ENCODE measurements at places on chromosomes 5 and 9.

GRCh38 chr5:100861148-100861547, 41.9 kb downstream of the ST8SIA4 start:
- DNase-seq = no peak

DNA sequence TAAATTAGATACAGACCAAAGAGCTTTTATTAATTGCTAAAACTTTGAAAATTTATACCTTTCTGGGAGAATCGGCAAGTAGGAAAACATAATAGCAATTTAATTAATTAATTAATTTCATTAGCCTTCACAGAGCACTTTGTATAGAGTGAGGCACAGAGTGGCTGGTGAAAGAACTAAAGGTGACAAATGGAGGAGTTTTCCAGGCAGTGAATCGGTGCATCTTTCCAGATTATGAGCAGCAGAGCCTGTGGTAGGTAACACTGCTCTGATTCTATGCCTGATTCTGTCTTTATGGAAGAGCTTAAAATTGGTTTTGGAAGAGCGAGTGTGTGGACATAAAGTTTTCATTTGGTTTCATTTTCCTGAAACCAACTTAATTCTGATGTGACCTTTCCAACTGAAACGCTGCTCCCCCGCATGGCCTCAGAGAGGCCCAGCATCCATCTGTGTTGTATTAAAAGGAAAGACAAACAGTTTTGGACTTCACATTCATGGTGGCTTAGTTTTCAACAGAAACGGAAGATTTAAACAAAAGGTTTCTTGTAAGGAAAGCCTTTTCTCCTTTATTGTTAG, 188.9 kb upstream of the RPS23 start:
- no peak for DNase-seq

DNA sequence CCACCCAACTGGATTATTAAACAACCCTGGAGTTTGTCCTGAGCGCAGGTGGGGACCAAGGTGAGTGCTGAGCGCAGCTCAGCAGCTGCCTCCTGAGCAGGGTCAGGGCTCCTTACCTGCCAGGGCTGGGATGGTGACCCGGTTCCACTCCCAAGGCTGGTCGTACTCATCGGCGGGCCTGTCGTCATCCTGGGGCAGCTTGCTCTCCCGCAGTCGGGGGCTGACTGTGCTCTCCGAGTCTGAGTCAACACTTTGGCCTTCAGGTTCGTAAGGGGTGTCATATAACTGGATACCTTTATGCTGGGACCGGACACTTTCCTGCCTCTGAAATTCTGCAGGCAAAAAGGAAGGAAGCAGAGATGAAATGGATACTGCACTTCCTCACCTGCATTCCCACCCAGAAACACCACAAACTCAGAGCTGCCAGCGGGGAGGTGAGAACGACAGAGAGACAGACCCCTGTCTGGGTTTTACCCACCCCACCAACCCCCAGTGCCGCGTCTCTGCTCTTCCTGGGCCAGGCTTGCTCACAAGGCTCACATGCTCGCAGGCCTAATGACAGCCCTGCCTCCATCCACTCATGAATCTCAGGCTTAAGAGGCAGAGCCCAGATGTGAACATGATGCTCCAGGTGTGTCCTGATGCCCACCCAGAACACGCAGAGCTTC, 70.7 kb upstream of the SLC25A51 start:
- no peak for DNase-seq

DNA sequence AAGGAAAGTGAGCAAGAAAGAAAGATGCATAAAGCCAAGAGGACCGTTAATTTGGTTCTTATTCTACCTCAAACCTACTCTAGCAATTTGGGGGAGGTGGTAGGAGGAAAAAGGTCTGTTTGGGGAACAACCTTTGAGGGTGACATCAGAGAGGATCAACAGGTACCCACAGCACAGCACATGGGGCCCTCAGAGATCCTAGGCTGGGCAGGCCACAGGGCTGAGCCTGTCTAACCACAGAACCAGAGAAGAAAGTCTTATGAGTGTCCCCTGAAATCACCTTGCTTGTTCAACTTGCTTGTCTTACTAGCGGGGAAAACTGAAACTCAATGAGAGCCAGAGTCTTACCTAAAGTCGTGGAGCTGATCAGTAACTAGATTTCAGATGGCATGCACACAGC, 385.2 kb downstream of the SPOCK1 start:
- no peak for DNase-seq

DNA sequence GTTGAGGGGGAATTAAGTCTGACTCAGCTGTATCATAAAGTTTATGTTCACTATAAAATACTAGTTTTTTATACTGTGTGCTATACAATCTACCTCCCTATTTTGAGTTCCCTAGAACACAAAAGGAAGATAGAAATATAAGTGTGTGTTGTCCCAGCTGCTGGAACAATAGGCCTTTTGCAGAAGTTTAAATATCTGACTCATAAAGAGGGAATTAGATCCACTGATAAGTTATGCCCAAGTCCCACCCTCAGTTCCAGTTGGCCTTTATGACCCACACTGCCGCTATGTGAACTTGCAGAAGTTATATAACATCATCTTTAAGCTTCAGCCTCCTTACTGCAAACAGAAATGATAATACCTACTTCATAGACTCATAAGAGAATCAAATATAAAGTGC, 88.5 kb upstream of the DAB2 start:
- DNase-seq = no peak

DNA sequence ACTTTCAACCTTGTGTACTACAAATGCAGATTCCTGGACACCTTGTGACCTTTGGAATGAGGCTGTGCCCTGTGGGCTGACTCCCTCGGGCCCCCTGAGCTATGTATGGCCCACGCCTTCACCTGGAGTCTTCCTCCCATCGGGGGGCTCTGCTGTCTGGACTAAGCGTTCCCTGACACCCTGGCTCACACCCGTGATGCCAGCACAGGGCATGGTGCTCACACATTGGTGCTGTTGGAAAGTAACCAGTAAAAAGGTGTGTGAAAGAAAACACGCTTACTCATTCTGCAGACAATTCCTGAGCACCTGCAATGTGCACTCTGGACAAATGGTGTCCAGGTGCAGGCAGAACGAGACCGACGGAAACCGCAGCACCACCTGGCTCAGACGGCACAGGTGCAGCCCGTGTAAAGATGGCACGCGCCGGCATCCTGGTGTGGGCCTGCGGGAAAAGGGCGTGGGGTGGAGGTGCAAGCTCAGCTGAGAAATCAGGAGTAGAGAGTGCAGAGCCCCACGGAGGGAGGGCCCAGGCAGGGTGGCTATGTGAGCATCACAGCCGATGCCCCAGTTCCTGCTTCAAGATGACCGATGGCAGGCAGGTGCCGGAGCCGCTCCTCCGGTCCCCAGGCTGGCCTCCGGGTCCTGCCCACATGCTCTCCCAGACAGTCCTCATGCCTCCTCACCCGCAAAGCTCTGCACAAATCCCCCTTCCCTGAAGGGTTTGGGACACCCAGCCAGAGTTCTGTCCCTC, 11.0 kb downstream of the LPCAT1 start:
- DNase-seq = no peak

GRCh38 chr5:54658010-54658409, 140.5 kb downstream of the SNX18 start:
- DNase-seq = no peak

DNA sequence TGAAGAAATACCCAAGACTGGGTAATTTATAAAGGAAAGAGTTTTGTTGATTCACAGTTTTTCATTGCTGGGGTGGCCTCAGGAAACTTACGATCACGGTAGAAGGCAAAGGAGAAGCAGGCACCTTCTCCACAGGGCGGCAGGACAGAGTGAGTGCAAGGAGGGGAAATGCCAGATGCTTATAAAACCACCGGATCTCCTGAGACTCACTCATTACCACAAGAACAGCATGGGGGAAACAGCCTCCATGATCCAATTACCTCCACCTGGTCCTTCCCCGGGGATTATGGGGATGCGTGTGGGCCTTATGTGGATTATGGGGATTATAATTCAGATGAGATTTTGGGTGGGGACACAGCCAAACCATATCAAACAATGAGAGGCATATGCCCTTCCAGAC, 18.5 kb upstream of the RORB start:
- DNase-seq = no peak

DNA sequence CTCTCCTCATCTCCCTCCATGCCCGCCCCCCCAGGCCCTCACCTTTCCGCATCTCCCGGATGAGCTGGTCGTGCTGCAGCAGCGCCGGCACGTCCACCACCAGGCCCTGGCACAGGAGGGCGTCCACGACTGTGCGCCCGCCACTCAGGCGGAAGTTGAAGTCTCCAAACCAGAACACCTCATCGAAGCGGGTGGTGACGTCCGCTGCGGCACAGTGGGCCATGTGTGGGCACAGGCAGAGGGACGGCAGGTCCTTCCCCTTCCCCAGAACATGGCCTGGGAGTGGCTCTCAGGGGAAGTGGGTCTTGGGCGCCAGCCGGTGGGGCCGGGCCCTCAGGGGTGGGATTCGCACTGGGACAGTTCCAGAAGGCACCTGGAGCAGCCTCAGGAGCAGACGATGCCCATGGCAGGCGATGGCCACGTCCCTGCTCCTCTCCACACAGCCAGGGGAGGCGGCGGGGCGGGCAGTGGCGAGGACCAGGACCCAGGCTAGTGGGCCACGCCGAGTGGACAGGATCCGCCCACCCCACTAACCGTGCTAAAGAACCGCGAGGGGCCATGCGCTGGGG, 7.8 kb downstream of the INPP5E start:
- no peak for DNase-seq

GRCh38 chr5:72955143-72955767, 586 bp upstream of the FCHO2 start:
- DNase-seq = no peak

DNA sequence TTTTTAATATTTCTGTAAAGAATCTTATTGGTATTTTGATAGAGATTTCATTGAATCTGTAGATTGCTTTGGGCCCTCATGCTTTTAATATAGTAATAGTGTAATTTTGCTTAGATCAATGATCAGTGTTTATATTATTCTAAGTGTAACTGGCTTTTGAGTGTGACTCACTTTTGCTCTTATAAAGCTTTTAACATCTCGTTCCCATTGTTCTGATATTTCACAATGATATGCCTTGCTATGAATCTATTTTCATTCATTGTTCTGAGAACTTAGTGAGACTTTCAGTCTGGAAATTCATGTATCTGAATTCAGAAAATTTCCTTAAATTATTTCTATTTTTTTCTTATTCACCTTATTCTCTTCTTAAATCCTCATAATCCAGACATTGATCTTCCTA, 13.5 kb upstream of the MAMDC2 start:
- DNase-seq = no peak

DNA sequence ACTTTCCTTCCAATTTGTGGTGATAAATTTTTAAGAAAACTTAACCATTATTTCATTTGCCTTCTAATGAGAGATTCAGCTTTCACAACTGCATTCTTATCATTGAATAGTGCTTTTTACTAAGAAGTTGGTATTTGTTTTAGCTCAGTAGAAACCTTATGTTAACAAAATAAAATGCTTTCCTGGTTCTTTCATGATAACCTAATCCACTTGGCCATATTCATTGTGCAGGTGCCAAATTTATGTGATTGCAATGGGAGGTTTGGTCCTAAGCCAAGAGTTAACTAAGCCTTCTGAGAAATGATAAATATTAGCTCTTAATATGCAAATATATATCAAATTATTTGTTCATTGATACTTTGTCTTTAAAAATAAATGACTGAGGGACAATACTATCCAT, 141.1 kb upstream of the TLE4 start:
- no peak for DNase-seq

DNA sequence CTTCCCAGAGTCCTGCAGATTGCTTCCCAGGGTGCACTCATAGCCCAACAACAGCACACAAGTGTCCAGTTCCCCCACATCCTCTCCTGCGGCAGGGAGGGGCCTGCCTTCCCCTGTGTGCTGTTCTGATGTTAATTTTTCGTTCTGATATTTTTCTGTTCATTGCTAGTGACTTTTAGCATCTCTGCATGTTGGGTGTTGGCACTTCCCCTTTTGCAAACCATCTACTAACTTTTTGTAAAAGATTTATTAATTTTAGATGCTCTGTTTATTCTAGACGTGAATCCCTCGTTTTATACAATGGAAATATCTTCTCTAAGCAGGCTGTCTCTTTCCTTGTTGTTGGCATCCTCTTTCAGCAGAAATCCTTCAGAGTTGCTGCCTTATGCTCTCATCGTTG, 97.3 kb upstream of the DAP start:
- no peak for DNase-seq

- DNase-seq = no peak
Observed at GRCh38 chr5:96852759-96853158, 23.5 kb upstream of the ERAP2 start.

GRCh38 chr9:95870352-95870751, 5.1 kb upstream of the ERCC6L2 start:
- no peak for DNase-seq

DNA sequence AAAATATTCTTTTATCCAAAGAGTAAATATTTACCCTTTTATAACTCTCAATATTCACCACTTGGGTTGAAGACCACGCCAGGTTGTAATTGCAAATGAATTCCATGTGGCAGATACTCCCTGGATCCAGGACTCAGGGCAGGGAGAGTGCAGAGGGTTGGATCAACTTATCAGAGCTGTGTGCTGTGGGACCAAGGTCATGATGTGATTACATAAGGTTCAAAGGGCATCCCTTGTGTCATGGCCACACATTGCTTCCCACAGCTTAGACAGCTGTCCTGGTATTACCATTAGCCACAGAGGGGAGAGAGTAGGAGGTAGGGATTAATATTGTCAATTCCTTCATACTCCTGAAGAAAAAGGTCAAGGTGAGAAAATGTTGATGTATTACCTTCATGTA, 133.9 kb downstream of the JAKMIP2 start:
- DNase-seq = no peak

GRCh38 chr9:97531888-97532376, 30.5 kb downstream of the TMOD1 start:
- DNase-seq = no peak

DNA sequence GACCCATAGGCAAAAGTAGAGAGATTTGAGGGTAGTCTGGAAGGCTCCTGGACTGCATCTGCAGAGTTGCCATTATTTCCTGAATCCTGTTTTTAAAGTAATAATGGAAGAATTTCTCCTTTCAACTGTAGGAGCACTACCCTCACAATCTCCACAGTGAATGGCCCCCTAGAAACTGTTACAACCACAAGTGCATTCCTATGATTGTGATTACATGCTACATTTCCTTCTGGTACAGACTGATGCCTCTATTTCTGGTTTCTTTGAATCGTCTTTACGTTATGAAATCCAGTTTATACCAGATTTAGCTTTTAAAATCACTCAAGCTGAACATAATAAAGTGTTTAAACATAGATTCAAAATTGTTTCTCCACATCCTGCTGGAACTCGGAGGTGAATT, 49.4 kb downstream of the FRMPD1 start:
- no peak for DNase-seq

- DNase-seq = no peak
Observed at GRCh38 chr5:39178171-39178570, 41.2 kb downstream of the FYB1 start.

DNA sequence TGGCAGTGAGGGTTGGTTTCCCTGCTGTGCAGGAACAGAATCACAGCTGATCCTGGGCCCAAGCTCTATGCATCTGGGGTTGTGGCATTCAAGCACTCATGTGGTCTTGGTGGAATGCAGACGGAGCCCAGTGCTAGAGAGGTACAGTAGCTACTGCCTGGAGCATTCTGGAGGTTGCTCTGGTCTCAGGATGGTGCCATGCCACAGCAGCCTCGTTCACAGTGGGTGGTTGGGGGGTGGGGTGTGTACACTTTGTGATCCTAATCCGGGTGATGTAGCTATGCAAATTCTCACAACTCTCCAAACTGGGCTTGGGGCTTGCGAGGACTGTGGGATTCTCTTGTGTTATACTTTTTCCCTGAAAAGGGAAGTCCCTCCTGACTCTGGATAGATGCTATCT, 45.2 kb downstream of the FGD3 start:
- no peak for DNase-seq

GRCh38 chr9:7375013-7375511, 424.5 kb downstream of the DMAC1 start:
- DNase-seq = no peak

GRCh38 chr5:31767335-31768031, 128.6 kb downstream of the PDZD2 start:
- DNase-seq = no peak
